Nucleus accumbens (tissue), 56 donors: ENCODE measurements at places on chromosomes 1 and 21.

DNA sequence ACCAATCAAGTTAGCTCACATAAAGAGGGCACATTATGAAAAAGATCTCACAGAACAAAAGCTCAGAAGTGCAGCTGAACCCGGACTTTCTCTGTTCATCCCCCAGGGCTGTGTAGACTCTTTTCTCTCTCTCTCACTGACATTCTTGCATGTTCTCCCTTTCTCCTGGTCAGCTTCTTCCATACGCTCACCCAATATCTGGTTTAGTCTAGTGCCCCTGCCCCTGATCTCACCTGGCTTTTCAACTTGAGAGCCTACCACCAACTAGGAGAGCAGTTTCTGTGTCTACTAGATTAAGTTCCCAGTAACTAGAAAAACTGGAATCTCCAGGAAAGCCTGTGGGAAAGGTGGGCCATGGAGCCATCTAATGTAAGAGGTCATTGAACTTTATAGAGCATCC lies 126.9 kb upstream of the GRIK3 start:
- DNase-seq = no peak

- DNase-seq = no peak
Measured at GRCh38 chr1:232550007-232550406, 79.9 kb downstream of the SIPA1L2 start.

GRCh38 chr1:211356723-211357407 lies 30.2 kb downstream of the TRAF5 start:
- no peak for DNase-seq

DNA sequence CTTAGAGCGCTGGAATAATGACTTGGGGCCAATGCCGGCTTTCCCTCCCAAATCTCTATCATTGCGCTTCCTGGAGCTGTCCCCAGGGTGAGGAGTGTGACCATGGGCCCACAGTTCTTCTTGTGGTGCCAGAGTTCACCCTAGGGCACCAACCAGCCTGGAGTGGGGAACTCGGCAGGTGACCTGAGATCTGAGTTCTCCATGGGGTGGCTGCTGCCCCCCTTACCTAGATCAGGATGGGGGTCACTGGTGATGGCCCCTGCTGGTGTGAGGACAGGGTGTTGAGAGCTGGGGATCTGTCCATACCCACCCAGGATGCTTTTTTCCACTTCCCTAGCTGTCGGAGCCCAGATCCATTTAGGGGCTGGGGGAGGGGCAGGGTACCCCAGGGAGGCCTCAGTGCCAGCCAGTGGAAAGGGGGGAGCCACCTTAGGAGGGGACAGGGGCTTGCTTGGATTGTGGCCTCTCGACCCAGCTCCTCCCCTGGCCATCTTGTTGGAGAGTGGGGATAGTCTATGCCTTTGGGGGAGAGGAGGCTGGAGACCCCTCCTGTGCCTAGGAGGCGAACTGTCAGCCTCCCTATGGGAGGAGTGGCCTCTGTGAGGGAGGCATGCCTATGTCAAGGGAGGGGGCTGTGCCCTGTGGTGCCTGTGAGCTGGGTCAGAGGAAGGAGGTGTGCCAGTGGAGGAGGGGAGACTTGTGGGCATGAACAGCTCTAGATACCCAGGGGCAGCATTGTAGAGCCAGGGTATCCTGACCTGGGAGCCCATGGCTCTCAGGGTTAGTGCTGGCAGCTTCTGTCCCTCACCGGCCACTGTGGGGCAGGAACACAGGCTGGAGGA lies 1.7 kb downstream of the FOXO6 start:
- DNase-seq = no peak

- peak; percentile 88 for DNase-seq
Measured at GRCh38 chr1:32337855-32338636, 2.0 kb upstream of the MARCKSL1 start.

DNA sequence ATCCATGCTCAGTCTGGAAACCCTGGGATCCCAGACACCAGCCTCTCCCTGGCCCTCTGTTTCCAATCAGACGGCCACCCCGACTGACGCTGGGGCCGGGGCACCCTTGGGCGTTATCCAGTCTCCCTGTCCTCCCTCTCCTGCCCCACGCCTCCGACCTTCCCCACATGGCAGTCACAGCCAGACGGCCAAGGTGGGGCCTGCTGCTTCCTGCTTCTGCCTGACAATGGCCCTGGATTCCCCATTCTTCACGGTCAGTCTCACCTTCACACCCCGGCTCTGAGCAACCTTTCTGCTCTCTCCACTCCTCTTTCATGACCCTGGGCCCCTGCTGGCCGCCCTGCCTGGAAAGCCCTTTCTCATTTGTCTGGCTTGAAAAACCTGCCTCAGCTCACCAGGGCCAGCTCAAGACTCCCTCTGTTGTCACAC lies 6.6 kb downstream of the GNG4 start:
- no peak for DNase-seq

- DNase-seq = no peak
Measured at GRCh38 chr1:147626739-147627138, 43.6 kb downstream of the ACP6 start.

DNA sequence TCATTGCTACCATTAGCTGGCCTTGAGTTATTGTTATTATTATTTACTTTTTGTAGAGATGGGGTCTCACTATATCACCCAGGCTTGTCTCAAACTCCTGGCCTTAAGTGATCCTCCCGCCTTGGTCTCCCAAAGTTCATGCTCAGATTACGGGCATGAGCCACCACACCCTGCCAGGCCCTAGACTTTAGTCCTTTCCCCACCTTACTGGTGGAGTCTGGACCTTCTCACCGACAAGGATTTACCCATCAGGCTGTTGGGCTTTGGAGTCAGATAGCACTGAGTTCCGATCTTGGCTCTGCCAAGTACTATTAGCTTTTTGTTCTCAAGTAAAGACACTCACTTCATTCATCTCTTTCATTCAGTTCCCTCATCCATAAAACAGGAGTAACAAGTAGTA lies 17.2 kb downstream of the CNR2 start:
- DNase-seq = no peak

DNA sequence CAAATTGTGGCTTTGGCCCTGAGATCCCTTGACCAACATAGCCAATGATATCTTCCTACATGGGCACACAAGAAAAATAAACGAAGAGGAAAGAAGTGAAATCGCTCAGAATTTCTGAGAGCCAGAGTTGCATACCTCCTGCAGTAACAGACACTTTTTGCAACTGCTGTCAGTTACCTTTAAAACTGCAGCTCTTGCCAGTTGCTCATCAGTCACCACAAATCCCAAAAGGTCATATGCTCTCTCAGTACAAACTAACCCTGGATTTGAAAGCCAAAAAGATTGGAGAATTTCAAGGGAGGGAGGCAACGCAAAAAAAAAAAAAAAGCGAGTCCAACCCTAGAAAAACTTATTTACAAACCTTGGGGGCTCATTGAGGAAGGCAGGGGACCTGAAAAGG lies 47.2 kb upstream of the DNAH14 start:
- no peak for DNase-seq

- DNase-seq = no peak
Measured at GRCh38 chr1:40451238-40451585, 936 bp downstream of the ZFP69B start.

DNA sequence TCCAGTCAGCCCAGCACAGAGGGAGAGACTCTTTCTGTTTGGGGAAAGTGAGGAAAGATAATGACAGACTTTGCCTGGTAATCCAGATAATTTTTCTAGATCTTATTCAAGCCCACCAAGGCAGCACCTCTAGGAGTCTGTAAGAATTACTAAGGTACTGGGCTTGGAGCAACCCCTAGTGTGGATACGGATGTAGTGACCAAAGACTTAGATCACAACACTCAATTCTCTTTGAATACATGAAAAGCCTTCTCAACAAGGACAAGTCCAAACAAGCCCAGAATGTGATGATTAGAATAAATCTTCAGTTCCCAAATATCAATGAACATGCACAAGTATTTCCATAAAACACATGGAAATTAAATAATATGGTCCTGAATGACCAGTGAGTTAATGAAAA lies 206.9 kb downstream of the MRPL39 start:
- no peak for DNase-seq

DNA sequence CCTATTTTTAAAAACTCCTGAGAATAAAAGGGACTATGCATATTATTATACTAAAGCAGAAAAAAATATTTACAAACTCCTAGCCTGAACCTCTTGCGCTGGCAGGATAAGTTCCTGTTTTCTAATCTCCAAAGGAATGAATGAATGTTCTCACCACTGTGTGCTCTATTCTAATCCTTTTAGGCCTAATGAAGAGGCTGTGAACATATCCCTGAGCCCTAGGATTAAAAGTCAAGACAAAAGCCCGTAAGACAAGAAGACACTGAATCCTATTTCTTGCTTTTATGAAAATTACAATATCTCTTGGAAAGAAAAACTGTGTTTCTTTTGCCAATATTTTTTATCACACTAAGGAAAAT lies 317.5 kb downstream of the HHAT start:
- DNase-seq = no peak

GRCh38 chr1:3086272-3086974 lies 17.4 kb downstream of the PRDM16 start:
- no peak for DNase-seq

DNA sequence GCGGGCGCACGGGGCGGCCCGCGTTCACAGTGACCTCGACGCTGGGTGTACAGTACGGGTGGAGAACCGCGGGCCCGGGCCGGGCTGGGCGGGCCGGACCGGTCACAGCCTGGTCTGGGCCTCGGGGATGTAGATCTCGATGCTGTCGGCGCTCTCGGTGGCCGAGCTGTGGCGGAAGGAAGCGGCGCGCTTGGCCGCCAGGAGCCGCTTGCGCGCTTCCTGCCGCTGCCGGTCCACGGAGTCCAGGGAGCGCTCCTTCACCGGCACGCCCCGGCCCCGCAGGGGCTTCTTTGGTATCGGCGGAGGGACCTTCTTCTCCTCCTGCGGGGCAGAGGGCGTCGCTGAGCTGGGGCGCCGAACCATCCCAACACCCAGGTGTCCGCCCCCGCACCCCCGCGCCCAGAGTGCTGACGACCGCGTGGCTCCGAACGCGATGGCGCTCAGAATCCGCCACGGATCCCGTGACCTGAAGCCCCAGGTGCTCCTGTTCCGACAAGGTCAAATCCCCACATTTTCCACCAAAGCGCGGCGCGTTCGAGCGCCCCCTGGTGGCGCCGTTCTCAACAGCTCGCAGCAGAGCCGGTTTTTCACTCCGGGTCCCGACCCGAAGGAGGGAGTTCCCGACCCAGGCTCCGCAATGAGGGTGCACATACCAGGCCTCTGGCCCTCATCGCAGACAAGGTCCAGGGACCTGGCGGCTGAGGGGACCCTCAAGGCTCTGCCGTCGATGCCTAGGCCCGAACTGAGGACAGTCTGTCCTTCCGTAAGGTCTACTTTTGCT lies 6.6 kb upstream of the SMIM12 start:
- peak; percentile 16 for DNase-seq

- DNase-seq = no peak
Measured at GRCh38 chr1:157304271-157304670, 166.1 kb upstream of the ETV3 start.

GRCh38 chr1:32915766-32916706 lies 14.8 kb upstream of the TMEM54 start:
- no peak for DNase-seq

- no peak for DNase-seq
Measured at GRCh38 chr1:185408700-185409270, 91.7 kb upstream of the IVNS1ABP start.

GRCh38 chr1:5311634-5312292 lies 657.4 kb downstream of the AJAP1 start:
- DNase-seq = no peak

DNA sequence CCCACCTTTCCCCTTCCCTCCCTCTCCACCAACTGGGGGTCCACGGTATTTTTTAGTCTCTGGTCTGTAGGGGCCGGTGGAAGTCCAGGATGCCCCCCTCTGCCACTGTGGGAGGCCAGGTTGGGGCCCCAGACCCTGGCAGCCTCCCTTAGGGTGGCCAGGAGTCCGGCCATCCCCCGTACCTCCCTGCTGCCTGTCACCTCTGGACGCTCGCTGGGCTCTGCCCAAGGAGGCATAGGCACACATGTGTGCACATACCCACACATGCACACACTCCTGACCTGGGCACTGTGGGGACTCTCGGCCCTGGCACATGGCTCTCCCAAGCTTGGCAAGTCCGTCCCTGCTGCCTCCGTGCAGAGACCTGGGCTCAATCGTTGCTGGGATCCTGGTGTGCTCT lies 53.0 kb downstream of the DISP3 start:
- DNase-seq = no peak

DNA sequence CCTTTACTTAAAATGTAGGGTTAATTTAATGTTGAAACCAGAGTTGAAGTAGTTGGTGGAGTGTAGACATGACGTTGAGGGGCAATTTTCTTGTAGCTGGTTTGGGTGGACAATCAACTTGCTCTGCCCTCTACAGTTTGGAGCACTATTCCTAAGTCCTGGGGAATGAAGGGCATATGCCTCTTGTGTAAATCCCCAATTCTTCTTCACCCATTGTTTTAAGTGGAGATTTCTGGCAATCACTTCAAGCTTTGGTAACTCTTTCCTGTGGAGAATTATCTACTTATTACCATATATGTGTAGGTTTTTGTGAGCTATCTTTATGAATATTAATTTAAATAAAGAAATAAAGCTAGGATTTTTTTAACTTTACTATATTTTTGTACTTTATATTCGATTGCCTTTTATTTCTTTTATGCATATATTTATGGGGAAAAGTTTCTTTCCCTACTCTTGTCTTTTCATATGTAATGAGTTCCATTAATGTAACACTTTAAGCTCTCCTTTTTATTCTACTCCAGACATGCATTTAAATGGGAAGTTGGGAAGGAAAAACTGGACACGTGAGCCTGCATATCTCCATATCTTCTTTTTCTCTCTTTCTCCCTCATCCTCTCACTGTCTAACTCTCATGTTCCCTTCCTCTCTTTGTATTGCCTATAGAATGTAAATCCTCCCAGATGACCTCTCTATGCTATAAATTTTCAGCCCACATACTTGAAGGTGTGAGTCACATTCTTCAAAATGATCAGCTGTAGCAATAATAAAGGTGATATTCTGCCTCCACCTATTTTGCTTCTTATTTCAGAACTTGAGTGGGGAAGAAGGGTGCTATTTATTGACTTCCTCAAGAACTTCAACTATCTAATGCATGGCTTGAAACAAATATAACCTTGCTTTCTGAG lies 276.7 kb downstream of the PTPRC start:
- no peak for DNase-seq

GRCh38 chr1:9349331-9349851 lies 56.7 kb downstream of the SPSB1 start:
- no peak for DNase-seq

- no peak for DNase-seq
Measured at GRCh38 chr1:109657970-109658369, 2.1 kb downstream of the GSTM4 start.

- DNase-seq = no peak
Measured at GRCh38 chr1:198184516-198184915, 27.7 kb downstream of the NEK7 start.

GRCh38 chr1:162055062-162055461 lies 14.4 kb upstream of the NOS1AP start:
- DNase-seq = no peak

- no peak for DNase-seq
Measured at GRCh38 chr1:186715887-186716809, 35.9 kb upstream of the PTGS2 start.

GRCh38 chr1:183842795-183843144 lies 37.9 kb downstream of the RGL1 start:
- no peak for DNase-seq

DNA sequence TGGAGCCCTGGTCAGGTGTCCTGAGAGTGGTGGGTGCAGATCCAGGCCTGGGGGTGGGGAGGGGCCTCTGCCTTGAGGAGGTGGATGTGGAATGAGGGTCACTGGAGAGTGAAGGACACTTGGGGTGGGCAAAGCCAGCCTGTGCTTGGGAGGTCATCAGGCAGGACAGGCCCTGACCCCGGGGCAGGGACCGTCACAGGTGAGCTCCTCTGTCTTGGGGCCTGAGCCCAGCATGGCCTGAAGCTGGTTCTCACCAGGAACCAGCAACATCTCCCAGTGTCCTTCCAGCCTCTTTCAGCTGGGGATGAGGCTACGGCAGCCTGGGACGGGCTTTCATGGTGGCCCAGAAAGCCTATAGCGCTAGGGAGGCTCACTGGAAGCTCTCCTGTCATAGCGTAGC lies 831 bp upstream of the KRTAP10-2 start:
- no peak for DNase-seq
